ENCODE measurements at places on chromosomes 7 and 10. TPM values are rescaled to one million over a fixed set of nuclear protein-coding genes. Genes with fewer than 3 reads are reported as not detected.

GRCh38 chr7:326809-327232, 36.9 kb downstream of the FOXL3 start:
- DNase-seq: no peak
- peaks cover 6% of the 10 kb centered on the region for H3K27me3 ChIP-seq
- no peaks in the 10 kb centered on the region for H3K4me1 ChIP-seq
- H3K36me3 ChIP-seq: no peaks in the 10 kb centered on the region

DNA sequence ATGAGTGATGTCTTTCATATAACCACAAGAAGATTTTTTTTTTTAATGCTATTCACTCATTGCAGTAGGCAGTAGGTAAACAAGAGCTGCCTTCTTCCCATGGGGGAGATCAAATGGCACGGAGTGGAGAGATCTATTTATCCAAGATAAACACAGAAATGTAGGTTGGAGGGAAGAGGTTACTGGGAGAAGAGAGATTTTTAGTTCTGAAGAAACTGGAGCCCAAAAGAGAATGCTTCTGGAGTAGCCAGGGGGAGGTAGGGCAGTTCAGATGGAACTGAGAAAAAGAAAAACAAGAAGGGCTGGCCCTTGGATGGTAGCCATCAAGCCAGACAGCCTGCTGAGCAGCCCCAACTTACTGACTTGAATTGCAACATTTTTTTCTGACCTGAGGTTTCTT, 270.1 kb upstream of the TPK1 start:
- no peak overlapping the region for H3K4me3 ChIP-seq
- H3K4me1 ChIP-seq: no peaks in the 10 kb centered on the region
- DNase-seq: no peak

DNA sequence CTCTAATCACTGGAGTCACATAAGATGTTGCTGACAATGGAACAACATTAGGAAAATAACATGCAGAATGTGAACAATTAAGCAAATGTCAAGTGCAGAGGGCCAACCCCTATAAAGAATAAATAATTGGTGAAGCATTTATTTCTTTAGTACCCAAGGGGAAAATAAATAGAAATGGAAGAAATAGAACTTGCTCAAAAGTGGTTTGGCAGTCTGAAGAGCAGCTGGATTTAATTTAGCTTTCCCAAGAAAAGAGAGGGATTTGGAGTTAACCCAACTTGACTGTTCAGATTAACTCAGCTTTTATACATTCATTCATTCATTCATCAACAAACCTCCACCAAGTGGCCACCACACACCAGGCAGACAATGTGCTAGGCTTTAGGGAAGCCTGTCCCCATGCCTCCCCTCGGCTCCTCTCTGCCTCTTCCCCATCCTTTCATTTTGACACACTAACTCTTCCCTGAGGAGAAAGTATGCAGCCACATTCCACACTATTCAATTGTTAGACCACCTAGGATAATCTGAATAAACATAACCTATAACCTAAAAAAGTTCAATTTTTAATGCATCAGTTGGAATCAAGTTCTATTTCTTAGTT, 295.5 kb downstream of the AHR start:
- DNase-seq: no peak
- H3K27ac ChIP-seq: no peak overlapping the region
- H3K4me3 ChIP-seq: no peak overlapping the region
- no peaks in the 10 kb centered on the region for H3K36me3 ChIP-seq
- H3K4me1 ChIP-seq: no peaks in the 10 kb centered on the region
- H3K27me3 ChIP-seq: peaks cover 2% of the 10 kb centered on the region

DNA sequence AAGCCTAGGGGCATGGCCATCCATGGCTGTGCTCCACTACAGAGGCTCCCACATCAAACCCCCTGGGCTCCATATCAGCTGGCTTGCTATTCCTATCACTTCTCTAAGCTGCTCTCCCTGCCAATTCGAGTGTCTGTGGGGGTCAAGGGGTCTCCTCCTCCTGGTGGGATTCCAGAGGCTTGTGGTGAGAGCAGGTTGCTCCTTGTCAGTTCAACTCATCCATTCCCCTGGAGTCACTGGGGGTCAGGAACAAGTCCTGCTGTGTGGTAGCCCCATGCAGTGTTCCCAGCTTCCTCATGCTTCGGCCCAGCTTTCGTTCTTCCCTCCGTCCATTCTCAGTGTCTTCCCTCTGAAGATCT, 86.6 kb upstream of the UNC5B start:
- H3K36me3 ChIP-seq: no peaks in the 10 kb centered on the region
- H3K4me1 ChIP-seq: peaks cover 6% of the 10 kb centered on the region
- H3K27ac ChIP-seq: no peak overlapping the region
- DNase-seq: no peak

Gene GRM3
- total RNA-seq: not detected
